Osteoblast (primary cell): ENCODE measurements at places on chromosomes 1 and 21. TPM values are rescaled to one million over a fixed set of nuclear protein-coding genes. Genes with fewer than 3 reads are reported as not detected.

The SFN gene
- under 0.01 and 0.29 TPM in 2 replicates for total RNA-seq

The TRIM33 gene
- total RNA-seq, result 43.1 and 48.6 TPM in 2 replicates

The SLC9C2 gene
- total RNA-seq, result not detected in 2 replicates

The SLC2A5 gene
- 11.2 and 22.4 TPM in 2 replicates for total RNA-seq

The SLAMF9 gene
- total RNA-seq, result not detected in 2 replicates

The SPRR2A gene
- not detected in 2 replicates for total RNA-seq

GRCh38 chr1:177923441-177923840 is 46.4 kb downstream of the SEC16B start:
- DNase-seq, result no peak

DNA sequence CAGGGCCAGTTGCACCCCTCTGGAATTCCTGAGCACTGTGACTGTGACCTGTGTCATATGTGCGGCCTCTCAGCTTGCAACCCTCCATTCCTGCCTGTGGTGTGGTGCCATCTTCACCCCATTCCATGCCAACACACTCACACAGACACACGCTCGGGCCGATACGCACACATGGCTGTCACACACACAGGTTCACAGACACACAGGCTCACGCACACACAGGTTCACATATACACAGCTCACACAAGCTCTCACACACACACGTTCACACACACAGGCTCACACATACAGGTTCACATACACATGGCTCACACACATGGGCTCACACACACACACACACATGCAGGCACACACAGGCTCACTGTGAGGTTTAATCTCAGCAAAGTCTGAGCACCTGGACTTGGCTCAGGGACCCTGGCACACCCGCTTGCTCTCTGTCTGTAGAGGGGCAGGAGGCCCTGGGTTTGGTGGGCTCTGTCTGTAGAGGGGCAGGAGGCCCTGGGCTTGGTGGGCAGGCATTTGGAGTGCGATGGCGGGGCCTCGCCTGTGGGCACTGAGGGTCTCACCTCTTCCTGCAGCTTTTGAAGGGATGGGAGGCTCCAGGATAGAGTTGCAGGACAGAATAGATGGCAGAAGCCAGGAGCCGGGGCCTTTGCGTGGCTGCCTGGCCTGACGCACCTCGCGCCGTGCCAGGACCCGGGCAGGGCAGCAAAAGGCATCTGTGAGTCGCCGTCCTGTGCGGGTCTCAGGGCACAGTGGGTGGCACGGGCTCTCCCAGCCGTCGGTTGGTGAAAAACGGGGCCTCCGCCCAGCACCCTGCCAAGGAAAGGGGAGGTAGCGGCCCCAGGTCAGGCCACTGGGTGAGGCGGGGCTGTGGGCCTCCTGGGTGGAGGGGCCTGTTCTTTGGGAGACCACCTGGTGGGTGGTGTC is 17.1 kb downstream of the COL18A1 start:
- DNase-seq, result no peak

DNA sequence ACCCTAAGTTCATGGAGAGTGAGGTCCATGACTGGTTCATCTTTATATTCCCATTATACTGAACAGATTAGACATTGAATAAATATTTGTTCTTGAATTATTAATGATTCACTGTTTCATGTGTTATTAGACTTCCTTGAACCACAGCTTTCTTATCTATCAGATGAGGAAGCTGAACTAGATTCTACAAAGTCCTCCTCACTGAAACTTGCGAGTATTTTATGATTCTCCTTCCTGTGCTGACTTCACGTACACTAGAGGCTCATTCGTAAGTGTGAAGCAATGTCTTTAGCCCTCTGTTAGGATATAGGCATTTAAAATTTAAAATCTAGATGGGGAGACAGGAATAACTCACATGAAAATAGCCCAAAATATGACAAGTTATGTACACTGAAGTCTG is 95.6 kb upstream of the IRF2BP2 start:
- DNase-seq, result no peak

GRCh38 chr1:9604836-9605235 is 16.1 kb downstream of the TMEM201 start:
- DNase-seq, result peak; percentile 78

DNA sequence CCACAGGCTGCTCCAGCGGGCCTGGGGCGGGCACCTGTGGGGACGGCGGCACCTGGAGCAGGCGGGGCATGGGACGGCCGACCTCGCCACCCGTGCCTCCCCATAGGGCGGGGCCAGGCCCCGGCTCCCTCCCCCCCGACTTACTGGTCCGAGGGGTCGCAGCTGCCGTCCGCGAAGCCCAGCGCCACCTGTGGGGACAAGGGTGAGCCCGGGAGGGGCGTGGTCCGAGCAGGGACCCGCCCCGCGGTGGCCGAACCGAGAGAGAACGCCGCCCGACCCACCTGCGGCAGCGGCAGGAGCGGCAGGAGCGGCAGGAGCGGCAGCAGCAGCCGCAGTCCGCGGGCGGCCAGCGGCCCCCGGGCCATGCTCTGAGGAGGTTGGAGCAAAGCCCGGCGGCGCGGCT is at the start of gene TMEM52:
TMEM52 (minus strand) TSS at position 379 of the 403 bp plus-strand sequence; CDS start at position 365, 14 bp downstream.
- DNase-seq, result no peak

GRCh38 chr1:156813750-156814570 is 2.7 kb downstream of the SH2D2A start:
- DNase-seq, result peak; percentile 94
